NK-92 treated with Interleukin-12 subunit alpha and Interleukin-12 subunit beta, amount 100 ng/mL, for 24 hours (cell line): ENCODE measurements at places on chromosomes 11 and 22.
A peak's percentile ranks its signal among the peaks of the same experiment; 100 is the strongest.

DNA sequence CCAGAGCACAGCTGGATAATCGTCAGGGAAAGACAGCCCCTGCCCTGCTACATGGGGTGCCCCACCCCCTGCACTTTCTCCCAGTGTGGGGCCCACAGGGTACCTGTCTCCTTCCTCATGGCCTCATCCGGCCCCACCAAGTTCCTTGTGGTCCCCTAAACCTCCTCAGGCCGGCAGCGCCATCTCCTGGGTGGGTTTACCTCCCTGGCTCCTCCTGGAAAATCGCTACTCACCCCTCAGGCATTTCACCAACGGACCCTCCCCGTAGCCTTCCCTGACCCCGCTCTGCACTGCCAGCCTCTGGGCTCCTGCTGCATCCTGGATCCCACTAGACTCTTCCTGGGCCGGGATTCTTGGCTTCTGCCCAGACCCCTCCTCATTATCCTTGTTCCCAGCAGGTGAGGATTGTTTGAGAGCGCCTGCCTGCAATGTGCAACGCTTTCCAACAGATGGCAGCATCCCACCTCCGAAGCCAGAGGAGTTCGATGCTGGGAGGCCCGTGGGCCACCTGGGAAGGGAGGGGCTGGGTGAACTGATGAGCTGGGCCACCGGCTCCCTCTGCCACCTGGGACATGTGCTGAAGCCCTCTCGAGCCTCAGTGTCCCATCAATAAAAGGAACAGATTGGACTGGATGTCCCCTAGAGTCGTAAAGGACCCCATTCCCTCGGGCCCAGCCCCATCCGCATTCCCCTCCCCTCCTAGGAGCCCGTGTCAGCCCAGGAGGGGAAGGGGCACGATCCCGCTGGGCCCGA is 44.2 kb upstream of the TTLL12 start:
- peak; percentile 33 for DNase-seq

GRCh38 chr11:96287822-96288439 is 55.1 kb downstream of the MAML2 start:
- no peak for DNase-seq

- no peak for DNase-seq
These were observed 128.6 kb upstream of the DDI1 start for GRCh38 chr11:103907548-103908455.

DNA sequence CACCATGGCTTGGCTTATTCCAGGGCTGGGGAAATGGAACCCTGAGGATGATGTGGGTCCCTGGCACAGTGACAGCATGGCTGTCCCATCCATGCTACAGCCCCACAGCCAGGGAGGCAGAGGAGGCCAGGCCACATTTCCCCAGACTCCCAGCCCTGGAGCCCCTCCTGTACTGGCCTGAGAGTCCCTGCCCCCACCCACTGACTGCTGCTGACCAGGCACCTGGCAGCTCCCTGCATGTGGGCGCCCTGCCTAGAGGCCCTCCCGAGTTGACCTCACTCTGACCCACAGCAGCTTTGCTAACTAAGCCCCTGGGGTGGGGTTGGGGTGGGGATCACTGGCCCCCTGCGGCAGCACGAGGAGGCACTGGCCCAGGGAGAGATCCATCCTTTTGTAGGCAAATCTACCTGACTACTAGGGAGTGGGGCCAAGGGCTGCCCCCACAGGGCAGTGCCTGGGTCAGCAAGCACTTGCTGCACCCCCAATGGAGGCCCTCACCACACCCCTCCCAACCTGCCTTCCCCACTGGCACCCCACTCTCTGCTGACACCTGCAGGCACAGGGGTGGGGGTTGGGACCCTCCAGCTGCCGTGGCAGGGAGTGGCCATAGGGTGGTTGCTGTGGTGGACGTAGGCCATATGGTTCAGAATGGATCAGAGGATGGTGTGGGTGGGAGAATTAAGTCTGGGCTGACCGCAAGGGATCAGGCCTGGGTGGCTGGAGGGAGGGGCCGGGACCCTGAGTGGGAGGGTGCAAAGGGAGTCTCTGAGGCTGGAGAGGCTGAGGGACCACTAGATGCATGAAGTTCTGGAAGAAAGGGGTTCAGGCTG is 17.4 kb downstream of the ARVCF start:
- DNase-seq = no peak

- DNase-seq = no peak
These were observed 1.2 kb downstream of the MUC5B start for GRCh38 chr11:1224111-1224490.

GRCh38 chr11:22244986-22245592 is 52.2 kb downstream of the ANO5 start:
- DNase-seq = no peak

GRCh38 chr11:32103941-32104340 is 13.1 kb downstream of the RCN1 start:
- no peak for DNase-seq

DNA sequence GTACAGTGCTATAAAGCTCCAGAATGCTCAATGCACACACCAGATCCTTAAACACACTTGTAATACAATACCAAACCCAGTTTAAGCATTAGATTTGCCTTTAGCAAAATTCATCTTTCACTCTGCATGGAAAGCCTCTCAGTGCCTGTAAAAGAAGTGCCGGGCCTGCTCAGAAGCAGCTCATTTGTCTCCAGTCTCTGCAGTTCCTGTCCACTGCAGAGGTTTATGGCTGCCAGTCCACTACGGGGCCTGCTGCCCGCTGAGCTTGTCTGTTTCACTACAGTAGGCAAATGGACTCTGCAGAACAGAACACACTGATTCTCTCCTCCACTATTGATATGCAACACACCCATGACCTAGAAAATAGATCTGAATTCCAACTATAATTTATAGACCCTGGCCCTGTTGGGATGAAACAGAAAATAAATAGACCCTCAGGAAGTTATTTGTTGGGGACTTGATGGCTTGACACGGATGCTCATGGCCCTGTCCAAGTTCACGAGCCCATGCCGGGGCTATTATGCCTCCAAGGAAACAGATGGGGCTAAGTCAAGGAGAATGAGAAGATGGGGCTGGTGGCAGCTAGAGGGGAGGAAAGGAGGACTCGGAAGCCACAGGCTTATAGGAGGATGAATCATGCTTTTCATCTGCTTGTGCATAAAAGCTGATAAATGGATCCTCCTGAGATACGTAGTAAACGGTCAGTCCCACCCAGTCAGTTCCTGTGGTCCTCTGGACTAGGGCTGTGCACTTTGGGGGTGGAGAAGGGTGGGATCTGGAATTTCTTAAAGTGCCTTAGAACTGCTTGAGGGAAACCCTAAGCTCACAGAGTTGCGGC is 416.8 kb upstream of the TENM4 start:
- DNase-seq = no peak

DNA sequence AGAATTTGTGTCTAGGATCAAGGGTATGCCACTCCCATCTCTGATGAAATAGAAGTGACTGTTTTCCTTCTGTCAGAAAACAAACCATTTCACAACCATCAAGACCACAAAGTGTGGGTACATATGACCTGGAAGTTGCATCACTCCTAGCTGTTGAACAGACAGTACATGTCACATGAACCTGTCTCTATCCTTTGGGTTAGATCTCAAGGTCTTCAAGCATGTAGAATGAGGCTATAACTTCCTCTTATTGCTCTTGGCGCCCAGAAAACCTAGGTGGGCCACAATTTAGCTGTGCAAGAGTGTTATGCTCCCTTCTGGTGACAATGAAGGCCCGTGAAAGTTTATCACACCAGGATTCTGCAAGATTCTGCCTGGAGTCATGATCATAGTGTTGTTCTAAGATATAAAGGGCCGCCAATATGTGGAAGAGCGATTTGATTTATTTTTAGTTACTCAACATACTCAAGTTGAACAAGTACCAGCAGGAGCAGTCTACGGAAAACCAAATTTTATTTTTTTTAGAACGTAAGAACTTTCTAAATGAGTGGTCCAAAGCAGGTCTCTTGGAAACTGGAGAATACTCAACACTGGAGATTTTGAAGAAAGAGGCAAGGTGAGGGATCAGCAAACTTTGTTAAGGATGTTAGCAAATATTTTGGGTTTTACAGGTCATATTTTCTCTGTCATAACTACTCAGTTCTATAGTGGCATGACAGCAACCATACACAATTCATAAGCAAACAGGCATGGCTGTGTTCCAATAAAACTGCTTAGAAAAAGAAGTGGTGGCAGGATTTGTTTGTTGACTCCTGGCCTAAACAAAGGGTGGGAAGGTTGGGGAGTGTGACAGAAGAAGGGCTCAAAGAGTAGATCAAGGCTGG is 101.8 kb downstream of the USP35 start:
- peak; percentile 23 for DNase-seq

DNA sequence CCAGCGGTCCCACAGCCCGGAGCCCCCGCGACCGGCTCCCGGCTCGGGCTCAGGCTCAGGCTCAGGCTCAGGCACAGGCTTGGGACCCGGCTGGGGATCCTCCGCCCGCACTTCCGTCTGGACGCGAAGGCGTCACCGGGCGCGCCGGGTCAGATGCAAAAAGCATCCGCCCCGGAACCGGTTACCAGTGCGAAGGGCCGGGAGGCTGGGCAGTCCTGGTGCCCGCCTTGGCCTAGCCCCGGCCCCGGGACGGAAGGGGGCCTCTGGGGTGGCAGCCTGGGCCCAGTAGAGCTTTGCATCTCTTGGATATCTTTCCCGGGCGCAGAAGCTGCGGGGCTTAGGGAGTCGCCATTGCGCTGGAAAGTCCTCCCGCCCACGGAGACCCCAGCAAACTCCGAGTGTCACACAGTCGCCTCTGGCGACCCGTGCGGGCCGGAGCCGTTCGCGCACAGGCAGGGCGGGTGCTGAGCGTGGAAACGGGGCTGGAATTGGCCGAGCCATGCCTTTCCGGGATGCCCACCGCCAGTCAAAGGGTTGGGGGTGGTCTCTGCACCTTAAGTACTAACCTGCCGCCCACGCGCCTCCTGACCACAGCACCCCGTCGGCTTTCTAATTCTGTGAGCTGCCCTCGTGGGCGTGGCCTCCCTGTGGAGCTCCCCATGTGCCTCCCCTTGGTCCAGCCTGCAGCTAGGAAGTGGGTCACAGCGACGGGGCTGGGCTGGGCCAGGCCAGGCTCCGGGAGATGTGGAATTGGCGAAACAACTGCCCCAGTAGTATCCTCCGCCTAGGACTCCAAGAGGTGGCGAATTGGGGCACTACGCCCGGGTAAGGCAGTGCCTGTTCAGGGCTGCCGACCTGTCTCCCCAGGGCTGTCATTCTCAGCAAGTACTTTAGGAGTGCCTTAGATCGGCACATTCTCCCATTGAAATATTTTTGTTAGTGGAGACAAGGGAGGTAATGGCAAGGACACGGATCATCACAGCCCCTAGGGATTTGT is at the start of gene TMEM9B:
Gene TMEM9B, minus strand, starts transcription at position 119 of the 997 bp plus-strand sequence. CDS start 129 bp downstream, outside the sequence.
- DNase-seq = peak; percentile 80

DNA sequence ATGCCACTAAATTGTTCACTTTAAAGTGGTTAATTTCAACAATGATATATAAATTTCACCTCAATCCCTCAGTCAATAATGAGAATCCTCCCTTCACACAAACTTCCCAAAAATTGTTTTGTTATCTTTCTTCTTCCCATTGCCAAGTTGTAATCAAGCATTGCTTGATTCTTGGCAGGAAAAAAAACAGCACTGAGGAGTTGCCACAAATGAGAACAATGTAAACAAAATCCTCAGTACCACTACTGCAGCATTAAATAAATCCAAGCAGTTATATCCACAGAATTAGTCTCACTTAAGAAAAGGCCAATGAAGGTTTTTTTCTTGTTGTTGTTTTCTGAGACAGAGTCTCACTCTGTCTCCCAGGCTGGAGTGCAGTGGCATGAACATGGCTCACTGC is 38.2 kb downstream of the FAM168A start:
- DNase-seq = no peak

DNA sequence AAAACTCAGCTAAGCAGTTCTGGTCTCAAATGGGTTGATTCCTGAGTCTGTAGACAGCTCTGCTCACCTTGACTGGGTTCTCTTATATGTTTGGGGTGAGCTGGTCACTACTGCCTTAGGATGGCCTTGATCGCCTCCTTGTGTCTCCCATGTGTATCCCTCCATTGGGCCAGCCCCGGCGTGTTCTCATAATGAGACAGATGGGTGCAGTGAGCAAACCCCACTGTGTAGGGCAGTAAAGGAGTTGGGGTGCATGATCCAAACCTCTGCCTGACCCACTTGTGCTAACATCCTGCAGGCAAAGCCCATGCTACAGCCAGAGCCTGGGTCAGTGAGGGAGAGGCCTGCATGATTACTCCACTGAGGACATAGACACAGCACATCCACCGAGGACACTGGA is 657.6 kb downstream of the BRD1 start:
- DNase-seq = no peak

DNA sequence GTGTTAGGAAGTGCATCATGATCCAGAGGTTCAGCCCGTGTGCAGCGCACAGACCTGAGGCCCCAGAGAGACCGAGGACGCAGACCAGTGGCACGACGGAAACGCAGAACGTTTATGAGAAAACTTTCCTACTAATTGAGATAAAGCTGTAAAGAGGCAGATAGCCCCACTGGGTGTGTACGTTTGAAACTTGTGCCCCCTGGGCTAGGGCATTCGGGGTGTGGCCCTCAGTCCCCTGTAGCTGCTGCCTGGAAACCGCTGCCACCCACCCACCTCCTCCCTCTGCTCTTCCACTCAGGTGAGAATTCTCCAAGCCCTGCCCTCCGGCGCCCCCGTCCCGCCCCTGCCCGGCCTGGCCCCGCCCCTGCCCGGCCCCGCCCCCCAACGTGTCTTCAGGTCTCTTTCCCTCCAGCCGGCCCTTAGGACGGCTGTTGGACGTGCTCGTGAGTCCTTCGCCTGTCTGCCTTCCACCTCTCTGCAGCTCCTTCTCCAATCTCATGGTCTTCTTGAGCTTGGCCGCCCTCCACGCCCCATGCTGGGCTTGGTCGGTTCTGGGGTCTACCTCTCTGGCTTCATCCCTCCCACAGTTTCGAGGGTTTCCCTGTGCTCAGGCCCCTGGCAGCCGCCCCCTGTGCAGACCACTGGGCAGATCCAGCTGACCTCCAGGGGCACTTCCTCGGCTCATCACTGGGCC is 12.1 kb downstream of the MAPK8IP2 start:
- DNase-seq = no peak

GRCh38 chr22:38338772-38339379 is 21.6 kb upstream of the CSNK1E start:
- DNase-seq = no peak

DNA sequence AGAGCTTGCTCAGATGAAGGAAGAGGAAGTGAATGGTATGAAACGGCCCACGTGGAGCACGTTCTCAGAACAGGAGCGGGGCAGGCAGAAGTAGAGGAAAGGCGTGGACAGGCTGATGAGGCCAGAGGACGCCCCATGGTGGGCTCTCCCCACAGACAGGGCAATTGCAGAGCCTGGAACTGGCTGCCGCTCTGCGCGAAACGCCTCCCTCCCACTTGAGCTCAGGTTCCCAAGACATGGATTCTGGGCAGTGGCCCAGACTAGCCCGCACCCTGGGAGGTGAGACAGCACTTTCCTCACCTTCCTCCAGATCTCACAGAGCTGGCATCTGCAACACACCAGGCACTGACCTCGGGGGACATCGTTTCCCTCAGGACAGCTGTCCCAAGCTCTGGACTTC is 117.6 kb downstream of the PHF21B start:
- no peak for DNase-seq

DNA sequence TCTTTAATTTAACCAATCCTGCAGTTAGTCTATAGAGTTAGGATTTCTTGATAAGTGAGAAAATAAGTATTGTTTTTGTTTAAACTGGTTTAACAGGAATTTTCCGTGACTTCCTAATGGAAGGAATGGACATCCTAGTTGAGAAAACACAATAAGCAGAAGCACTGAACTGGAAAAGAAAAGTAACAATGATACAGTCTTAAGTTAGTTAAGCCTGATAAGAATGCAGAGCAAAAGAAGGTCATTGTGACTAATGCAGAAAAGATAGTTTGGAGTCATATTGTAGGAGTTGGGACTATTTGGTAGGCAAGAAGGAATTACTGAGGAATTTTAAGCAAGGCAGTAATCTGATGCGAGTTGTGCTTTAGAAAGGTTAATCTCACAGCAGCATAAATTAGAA is 11.7 kb downstream of the RNF141 start:
- DNase-seq = no peak

- no peak for DNase-seq
These were observed 30.9 kb downstream of the LMO2 start for GRCh38 chr11:33860926-33861325.
